Stimulated activated memory B cell treated with anti-CD40 and anti-IgM and Interleukin-4, amounts not matched to agents 10 μg/mL and 1 μg/mL and 100 μg/mL, for 72 hours (primary cell): ENCODE measurements at places on chromosomes 2 and 18.

DNA sequence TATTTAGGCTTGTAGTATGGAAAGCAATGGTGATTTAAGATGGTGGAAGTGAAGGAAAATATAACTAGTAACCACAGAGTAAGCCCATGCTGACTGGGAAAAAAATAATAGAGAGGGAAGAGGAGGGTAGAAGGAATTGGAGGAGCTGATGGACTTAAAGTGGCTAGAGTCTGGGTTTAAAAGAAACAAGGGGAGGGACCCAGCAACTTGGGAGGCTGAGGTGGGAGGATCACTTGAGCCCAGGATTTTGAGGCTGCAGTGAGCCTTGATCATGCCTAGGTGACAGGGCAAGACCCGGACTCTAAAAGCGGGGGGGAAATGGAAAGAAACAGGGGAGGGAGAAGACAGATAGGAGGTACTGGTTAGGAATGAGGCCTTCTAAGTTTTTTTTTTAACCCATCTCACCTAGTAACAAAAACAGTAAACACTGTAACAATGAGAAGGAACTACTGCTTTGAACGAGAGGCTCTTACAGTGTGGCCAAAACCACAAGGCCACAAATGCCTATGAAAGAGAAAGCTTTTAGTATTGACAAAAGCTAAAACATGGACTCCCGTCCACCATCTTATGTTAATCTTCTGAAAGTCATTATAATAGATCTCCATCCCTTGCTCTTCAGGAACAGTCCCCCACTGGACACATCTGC lies 26.6 kb downstream of the METTL8 start:
- peaks cover 40% of the 10 kb centered on the region for H3K36me3 ChIP-seq
- no peaks in the 10 kb centered on the region for H3K27me3 ChIP-seq

DNA sequence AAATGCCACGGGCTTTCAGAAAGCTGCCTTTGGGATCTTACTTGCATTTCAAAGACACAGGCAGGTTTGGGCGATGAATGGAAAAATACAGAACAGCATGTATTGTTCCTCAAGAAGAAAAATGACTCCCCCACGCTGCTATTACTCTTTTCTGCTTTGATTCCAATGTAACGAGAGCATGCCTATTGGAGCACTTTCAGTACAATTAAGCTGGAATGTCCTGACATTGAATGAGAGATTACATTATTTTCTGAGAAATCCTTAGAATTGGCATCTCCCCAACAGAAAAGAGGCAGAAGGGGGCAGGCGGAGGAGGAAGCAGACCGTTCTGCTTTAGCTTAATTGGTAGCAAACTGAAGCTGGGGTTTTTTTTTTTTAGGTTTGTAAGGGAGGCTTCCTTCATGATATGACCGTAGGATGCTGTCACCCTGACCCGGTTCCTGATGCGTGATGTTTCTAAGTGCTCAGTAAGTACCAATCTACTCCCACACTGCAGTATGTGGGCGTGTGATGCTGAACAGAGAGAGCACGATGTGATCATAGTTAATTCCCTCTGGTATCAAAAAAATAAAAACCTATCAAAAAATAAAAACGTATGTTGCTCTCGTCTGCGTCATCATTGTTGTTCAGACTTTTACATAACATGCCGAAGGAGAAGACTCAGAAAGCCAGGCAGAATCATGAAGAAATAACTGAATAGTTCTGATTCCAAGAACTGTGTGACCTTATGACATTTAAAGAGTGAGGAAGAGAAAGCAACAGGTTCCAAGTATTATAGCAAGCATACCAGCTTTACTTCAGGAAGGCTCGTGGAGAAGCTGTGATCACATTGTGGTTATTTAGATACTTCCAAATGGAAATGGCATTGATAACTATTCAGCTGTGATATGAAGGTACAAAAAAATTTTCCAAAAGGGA lies 40.5 kb downstream of the LONRF2 start:
- no peak overlapping the region for H3K4me3 ChIP-seq
- no peak for ATAC-seq
- H3K4me1 ChIP-seq, result peaks cover 18% of the 10 kb centered on the region
- H3K27ac ChIP-seq, result no peak overlapping the region

DNA sequence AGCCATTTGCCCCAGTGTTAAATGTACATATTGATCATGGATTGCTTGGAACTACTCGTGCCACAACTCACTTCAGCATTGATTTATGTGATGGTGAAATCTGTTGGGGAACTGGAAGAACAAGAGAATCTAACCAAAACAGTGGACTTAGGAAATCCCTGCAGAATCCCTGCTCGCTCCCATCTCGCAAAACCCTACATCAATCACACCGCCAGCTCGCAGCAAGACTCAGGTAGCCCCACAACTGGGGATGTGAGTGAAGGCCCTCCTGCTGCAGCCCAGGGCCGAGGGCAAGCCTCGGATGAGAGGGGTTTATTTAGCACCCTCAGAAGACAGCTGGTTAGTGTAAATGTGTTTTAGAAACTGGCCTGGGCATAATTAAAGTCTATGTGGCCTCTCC lies 171.6 kb downstream of the ANAPC1 start:
- no peaks in the 10 kb centered on the region for H3K36me3 ChIP-seq
- no peaks in the 10 kb centered on the region for H3K27me3 ChIP-seq
- H3K27ac ChIP-seq, result no peak overlapping the region
- no peak overlapping the region for H3K4me3 ChIP-seq

DNA sequence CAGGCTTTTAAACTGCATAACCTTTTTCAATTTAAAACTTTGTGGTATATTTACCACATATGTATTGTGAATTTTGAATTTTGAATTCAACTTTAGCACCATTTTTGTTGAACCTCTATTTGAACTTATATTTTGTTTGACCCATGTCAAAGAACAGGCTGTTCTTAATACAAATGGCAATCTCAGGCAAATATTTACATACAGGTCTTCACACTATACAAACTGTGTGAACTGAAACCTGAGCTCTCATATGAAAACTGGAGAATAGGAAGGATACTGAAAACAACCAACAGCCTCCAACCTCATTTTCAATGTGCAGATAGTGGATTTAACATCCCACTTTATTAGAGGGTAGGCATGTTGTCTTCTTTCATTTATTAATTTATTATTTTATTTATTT lies 491.8 kb downstream of the KCNJ3 start:
- no peak for ATAC-seq
- H3K27ac ChIP-seq, result no peak overlapping the region
- no peaks in the 10 kb centered on the region for H3K36me3 ChIP-seq
- no peak overlapping the region for H3K4me3 ChIP-seq
- no peaks in the 10 kb centered on the region for H3K27me3 ChIP-seq

- no peak overlapping the region for H3K4me3 ChIP-seq
- H3K27me3 ChIP-seq, result peaks cover 75% of the 10 kb centered on the region
- no peaks in the 10 kb centered on the region for H3K36me3 ChIP-seq
- ATAC-seq, result no peak
These were observed 80.2 kb downstream of the CDK15 start for GRCh38 chr2:201886504-201886903.

GRCh38 chr2:9782197-9782719 lies 61.0 kb upstream of the TAF1B start:
- no peaks in the 10 kb centered on the region for H3K27me3 ChIP-seq
- ATAC-seq, result peak; percentile 42
- no peak overlapping the region for H3K4me3 ChIP-seq
- peaks cover 25% of the 10 kb centered on the region for H3K4me1 ChIP-seq

DNA sequence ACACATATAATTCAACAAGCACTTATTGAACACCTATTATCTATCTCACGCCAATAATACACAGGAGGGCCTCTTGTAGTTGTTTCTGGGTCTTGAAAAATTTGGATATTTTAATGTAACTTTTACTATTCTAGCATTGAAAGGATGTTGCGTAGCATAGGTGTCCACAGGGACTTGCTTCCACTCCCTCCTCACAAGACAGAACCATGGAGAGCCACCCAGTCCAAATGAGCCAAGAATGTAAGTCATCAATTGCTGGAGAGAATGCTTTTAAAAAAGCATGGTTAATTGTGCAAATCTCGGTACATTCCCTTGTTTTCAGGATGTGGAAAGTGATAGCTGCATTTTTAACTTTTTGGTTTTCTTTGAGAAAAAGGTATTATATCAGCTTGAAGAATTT lies 46.8 kb downstream of the DOCK10 start:
- no peak for ATAC-seq
- H3K27me3 ChIP-seq, result no peaks in the 10 kb centered on the region
- no peak overlapping the region for H3K27ac ChIP-seq
- peaks cover 55% of the 10 kb centered on the region for H3K4me1 ChIP-seq

GRCh38 chr2:118970396-118971135 lies 28.6 kb downstream of the MARCO start:
- H3K4me3 ChIP-seq, result no peak overlapping the region
- no peaks in the 10 kb centered on the region for H3K36me3 ChIP-seq
- H3K27me3 ChIP-seq, result peaks cover 18% of the 10 kb centered on the region
- H3K4me1 ChIP-seq, result no peaks in the 10 kb centered on the region
- no peak overlapping the region for H3K27ac ChIP-seq

DNA sequence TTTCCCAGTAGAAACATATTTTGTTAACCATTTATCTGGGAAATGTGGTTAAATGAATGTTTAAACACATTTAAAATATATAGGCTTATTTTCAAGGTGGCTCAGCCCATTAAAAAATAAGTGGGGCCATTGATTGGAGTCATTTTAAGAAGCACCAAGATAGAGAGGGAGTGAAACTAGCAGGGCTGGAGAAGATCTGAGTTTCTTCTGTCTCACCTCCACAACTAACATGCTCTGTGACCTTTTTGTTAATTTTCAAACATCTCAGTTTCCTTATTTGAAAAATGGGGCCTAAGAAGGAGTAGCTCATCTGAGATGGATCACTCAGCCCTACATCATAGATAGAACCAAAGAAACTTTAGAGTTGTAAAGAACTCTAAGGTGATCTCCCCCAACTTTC lies 254.8 kb downstream of the KCNS3 start:
- H3K27me3 ChIP-seq, result no peaks in the 10 kb centered on the region
- ATAC-seq, result peak; percentile 16
- no peaks in the 10 kb centered on the region for H3K36me3 ChIP-seq
- no peak overlapping the region for H3K27ac ChIP-seq
- no peaks in the 10 kb centered on the region for H3K4me1 ChIP-seq
- H3K4me3 ChIP-seq, result no peak overlapping the region

- peaks cover 93% of the 10 kb centered on the region for H3K4me1 ChIP-seq
- H3K4me3 ChIP-seq, result peak overlapping the region; percentile 69
- peak overlapping the region; percentile 95 for H3K27ac ChIP-seq
- no peaks in the 10 kb centered on the region for H3K27me3 ChIP-seq
- H3K36me3 ChIP-seq, result peaks cover 26% of the 10 kb centered on the region
These were observed 31.8 kb downstream of the ARHGAP25 start for GRCh38 chr2:68766376-68766845.

DNA sequence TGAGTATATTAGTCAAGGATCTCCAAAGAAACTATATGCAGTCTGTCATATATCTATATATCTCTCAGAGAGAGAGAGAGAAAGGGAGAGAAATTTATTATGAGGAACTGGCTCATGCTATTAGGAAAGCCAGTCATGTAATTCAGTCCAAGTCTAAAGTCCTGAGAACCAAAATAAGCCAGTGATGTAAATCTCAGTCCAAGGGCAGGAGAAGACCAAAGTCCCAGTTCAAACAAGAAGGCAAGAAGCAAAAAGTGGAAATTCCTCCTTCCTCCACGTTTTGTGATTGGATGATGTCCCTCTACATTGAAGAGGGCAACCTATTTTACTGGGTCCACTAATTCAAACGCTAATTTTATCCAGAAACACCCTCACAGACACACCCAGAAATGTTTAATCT lies 34.2 kb upstream of the SPATS2L start:
- H3K4me3 ChIP-seq, result no peak overlapping the region
- no peaks in the 10 kb centered on the region for H3K4me1 ChIP-seq

GRCh38 chr2:157466764-157467163 lies 22.9 kb upstream of the CYTIP start:
- H3K27me3 ChIP-seq, result no peaks in the 10 kb centered on the region
- no peak for ATAC-seq
- H3K27ac ChIP-seq, result peak overlapping the region; percentile 98
- peaks cover 63% of the 10 kb centered on the region for H3K4me1 ChIP-seq
- no peak overlapping the region for H3K4me3 ChIP-seq

DNA sequence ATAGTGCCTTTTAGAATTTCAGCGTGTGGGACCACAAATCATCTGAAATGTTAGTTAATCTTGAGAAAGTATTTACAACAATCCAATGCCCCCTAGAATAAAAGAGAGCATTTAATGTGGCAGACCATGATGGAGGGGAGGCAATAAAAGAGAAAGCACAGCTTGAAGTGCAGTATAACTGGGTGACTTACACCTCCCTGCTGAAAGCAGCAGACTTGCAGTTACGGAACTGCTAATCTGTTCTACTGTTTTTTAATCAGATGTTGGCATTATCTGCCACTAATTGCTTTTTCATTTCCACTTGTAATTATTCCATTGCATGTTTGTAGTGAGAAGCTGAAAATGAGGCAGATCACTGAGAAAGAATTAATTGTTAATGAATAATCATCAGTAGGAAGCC lies 130.5 kb upstream of the ITGA4 start:
- peaks cover 18% of the 10 kb centered on the region for H3K4me1 ChIP-seq
- H3K27ac ChIP-seq, result no peak overlapping the region
- ATAC-seq, result no peak
- H3K27me3 ChIP-seq, result no peaks in the 10 kb centered on the region
- H3K4me3 ChIP-seq, result no peak overlapping the region
- H3K36me3 ChIP-seq, result peaks cover 11% of the 10 kb centered on the region

DNA sequence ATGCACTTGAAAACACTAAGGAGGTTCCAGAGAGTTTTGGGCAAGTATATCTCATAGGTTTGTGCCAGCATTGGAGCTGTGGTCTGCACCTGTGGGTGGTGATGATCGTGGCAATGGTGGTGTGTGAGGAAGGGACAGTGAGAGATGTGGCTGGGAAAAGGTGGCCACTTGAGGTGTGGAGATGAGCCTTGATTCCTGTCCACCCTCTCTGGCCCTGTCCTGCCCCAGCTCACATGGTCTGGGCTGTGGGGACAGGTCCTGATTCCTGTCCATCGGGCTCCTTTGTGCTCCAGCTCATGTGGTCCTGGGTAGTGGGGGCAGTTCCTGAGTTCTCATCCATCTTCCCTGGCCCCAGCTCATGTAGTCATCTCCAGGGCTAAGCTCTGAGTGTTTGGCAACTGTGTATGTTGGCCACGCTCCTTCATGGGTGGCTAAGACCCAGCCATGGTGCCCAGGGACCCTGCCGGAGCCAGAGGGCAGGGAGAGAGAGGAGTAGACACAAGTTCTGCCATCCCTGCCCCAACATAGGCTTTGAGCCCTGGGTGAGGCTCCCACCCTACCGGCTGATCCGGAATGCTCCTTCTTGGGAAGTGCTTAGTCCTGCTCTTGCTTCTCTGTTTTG lies 294.4 kb upstream of the HDAC4 start:
- H3K27ac ChIP-seq, result no peak overlapping the region
- no peaks in the 10 kb centered on the region for H3K27me3 ChIP-seq
- H3K4me3 ChIP-seq, result no peak overlapping the region

- H3K27ac ChIP-seq, result no peak overlapping the region
- H3K36me3 ChIP-seq, result no peaks in the 10 kb centered on the region
- ATAC-seq, result no peak
- H3K4me3 ChIP-seq, result no peak overlapping the region
- no peaks in the 10 kb centered on the region for H3K27me3 ChIP-seq
These were observed 670.2 kb upstream of the ZEB2 start for GRCh38 chr2:145190031-145190703.
